Fibroblast of skin of right quadriceps (primary cell): ENCODE measurements at places on chromosomes 4 and X.

DNA sequence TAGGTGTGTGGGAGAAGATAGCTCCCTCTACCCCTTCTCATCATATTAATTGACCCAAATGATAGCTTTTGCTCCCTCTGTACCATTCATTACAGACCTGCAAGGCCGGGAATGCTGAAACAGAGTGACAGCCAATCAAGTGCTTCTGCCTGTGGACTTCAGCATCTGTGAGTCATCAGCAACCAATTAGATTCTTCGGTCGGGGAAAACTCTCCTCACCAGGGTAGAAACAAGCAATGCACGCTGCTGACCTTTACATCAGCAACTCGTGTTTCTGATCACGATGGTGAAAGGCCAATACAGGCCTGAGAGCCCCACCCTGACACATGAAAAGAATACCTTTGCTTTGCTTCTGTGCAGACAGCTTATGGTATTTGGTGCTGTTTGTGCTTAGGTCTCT is 347.2 kb upstream of the DDX53 start:
- DNase-seq, result peak; percentile 17

DNA sequence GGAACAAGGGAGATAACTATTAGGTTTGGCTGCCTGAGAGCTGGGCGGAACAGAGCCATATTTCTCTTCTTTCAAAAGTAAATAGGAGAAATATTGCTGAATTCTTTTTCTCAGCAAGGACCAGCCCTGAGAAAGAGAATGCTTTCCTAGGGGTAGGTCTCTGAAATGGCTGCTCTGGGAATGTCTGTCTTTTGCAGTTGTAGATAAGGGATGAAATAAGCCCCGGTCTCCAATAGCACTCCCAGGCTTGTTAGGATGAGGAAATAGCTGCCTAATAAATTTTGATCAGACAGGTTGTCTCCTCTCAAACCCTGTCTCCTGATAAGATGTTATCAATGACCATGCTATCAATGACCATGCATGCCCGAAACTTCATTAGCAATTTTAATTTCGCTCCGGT is 207.8 kb upstream of the KIT start:
- DNase-seq, result no peak

- DNase-seq, result no peak
Measured at GRCh38 chrX:38919202-38919601, 117.9 kb downstream of the MID1IP1 start.

GRCh38 chr4:128787509-128788311 is 21.8 kb upstream of the JADE1 start:
- peak; percentile 39 for DNase-seq

DNA sequence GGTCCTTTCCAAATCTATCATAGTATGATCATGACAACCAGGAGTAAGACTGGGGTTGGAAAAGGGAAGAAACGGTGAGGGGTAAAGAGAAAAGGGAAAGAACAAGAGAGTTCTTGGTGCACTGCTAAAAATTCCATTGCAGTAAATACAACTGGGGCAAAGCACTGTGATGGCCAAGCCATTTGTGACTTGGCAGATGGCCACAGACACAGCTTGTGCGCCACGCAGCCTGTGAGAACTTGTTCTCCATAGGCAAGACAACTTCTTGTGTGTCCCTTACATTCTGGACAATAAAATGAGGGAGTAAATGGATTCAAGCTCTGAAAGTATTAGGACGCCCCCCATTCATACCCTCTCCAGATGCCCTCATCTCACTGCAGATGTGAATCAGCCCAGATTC is 10.9 kb downstream of the MFAP3L start:
- no peak for DNase-seq

- no peak for DNase-seq
Measured at GRCh38 chrX:18674417-18674787, 2.5 kb upstream of the RS1 start.

DNA sequence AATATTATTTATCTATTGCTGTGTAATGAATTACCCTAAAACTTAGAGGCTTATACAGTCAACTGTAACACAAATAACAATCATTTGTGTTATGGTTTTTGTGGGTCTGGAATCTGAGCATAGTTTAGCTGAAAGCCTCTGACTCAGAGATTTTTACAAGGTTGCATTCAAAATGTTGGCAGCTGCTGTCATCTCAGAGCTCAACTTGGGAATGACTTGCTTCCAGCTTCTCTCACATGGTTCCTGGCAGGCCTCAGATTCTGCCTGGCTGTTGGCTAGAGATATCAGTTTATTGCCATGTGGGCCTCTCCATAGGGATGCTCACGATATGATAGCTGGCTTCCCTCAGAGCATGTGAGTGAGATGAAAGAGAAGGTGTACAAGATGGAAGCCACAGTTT is 70.2 kb upstream of the BRWD3 start:
- no peak for DNase-seq

DNA sequence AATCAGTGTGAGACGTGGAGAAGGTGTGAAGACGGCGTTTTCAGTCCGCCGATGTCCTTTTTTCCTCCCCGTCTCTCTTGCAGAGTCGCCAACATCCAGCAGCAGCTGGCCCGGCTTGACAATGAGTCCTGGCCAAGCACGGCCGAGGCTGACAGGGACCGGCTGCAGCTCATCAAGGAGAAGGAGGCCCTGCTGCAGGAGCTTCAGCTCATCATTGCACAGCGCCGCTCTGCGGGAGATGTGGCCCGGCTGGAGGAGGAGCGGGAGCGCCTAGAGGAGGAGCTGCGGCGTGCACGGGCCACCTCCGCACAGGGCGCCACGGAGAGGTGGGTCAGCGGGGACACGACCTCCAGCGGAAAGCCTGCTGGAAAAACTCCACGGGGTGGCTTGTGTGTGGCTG is 47.1 kb upstream of the CLCN4 start:
- DNase-seq, result no peak

- DNase-seq, result no peak
Measured at GRCh38 chr4:37338972-37339371, 94.4 kb downstream of the NWD2 start.

DNA sequence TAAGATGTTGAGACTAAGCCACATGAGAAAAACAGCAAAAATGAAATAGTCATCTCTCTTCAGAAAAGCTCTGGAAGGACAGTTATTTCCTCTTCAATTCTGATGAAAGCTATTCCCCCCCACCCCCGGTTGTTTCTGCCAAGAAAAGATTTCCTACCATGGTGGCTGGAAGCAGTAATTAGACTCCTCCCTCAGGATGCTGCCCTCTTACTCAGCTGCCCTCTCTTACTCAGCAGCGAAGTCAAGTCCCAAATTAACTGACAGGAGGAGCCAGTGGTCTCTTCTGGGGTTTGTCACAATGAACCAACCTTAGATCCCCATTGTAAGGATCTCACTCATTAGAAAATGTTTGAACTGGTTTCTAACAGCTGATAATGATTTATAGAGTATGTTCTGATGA is 38.0 kb downstream of the GPM6B start:
- DNase-seq, result peak; percentile 33

- peak; percentile 54 for DNase-seq
Measured at GRCh38 chrX:39729981-39730661, 367.6 kb downstream of the BCOR start.

DNA sequence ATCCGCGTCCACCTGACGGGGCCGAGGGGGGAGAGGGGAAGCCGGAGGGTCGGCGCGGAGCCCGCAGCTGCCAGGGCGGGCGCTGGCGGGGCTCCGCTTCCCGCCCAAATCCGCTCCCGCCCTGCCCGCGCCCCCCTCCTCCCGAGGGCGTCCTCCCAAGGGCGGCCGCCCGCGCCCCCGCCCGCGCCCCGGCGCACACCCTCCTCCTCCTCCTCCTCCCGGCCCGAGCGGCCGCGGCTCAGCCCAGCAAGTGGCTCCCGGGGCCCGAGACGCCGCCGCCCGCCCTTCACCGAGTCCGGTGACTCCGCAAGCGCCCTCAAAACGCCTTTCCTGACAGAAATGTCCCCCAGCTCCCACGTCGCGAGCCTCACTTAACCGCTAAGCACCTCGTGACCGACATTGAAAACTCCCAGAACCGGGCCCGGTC is 487 bp downstream of the HMGB2 start:
- peak; percentile 44 for DNase-seq

GRCh38 chrX:14029425-14030173 is at the start of gene GEMIN8:
GEMIN8 (minus strand) TSS chrX:14029892; CDS start chrX:14021478, 8,414 bp downstream.
- DNase-seq, result peak; percentile 90

DNA sequence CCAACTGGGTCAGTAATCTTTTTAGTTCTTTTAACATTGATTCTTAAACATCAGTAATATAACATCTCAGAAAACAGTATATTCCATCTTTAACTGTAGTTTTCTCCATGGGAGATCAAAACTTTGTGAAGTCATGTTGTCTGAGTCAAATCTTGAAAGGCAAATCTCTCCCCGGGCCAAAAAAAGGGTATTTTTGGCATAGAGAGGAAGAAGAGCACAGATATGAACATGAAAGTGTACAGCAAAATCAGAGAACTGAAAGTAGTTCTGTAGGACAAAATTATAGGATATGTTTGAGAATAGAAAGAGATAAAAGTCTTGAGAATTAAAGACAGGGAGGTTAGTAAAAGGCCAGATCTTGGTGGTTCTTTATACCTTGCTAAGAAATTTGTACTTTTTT is 176.4 kb upstream of the GYPA start:
- no peak for DNase-seq

GRCh38 chr4:20544645-20545044 is 155.6 kb upstream of the PACRGL start:
- peak; percentile 64 for DNase-seq

DNA sequence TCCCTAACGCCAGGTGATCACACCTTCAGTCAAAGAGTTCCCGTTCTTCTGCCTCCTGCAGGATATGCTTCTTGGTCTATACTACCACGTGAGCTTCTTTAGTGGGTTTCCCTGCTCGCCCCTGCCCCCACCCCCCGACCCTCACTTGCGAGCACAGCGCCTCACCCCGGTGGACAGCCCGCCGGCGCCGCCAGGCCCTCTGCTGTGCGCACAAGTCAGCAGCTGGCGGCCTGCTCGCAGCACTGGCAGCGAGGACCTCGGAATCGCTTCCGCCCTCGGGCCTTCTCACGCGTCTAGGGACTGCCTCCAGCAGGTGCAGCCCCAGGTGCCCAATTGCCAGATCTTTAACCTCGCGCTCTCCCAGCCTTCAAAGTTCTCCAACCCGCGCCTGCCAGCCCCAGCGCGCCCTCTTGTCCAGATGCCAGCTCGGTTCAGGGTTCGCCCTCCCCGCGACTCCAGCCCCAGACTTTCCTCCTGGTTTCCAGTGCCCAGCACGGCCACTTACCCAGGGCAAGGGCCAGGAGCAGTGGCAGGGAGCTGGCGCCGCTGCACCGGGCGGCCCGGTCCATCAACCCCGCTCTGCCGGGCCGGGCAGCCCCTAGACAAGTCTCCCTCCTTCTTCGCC is 454 bp downstream of the BTC start:
- no peak for DNase-seq

DNA sequence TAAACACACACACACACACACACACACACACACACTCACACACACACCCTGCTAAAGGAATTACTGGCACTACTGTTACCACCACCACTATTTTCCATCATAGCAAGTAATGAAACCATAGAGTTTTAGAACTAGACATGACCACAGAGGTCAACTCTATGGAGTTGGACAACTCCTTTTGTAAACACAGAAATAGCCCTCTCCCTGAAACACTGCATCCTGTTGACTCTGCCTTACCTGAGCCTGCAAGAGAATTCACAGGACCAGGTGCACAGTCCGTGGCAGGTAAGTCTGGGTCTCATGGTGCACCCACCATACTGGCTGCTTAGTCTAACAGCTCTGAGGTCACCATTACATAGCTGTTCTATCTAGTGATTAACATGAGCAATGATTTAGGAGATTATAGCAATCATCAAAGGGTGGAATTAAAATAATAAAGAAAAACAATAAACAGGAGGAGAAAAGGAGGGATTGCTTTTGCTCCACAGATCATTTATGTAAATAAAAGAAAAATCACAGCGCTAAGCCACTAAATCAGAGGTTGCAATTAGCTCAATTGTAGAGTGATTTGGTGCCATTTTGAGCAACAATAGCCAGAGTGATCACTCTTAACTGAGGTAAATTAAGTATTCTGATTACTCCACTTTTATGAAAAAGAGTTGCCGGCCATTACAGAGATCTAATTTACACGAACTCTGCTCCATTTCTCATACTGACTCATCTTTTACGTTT is 340.0 kb upstream of the RASGEF1B start:
- DNase-seq, result no peak

DNA sequence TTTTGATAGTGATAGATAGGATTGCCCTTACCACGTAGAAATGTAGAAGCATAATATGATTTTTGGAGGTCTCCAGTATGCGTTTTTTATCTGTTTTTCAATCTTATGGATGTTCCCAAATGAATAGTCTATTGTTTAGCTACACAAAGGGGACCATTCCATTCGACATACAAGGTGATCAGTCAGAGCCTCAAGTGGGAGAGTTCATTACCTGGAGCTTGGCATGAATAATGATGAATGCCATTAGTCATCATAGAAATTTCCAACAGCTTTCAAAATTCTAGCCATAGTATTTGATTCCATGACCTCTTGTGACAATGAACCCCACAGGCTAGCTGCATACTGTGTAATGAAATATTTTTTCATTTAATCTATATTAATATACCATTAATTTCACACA is 123.6 kb downstream of the PDHA2 start:
- no peak for DNase-seq

GRCh38 chr4:120829113-120829831 is 93.3 kb downstream of the PRDM5 start:
- DNase-seq, result peak; percentile 33

DNA sequence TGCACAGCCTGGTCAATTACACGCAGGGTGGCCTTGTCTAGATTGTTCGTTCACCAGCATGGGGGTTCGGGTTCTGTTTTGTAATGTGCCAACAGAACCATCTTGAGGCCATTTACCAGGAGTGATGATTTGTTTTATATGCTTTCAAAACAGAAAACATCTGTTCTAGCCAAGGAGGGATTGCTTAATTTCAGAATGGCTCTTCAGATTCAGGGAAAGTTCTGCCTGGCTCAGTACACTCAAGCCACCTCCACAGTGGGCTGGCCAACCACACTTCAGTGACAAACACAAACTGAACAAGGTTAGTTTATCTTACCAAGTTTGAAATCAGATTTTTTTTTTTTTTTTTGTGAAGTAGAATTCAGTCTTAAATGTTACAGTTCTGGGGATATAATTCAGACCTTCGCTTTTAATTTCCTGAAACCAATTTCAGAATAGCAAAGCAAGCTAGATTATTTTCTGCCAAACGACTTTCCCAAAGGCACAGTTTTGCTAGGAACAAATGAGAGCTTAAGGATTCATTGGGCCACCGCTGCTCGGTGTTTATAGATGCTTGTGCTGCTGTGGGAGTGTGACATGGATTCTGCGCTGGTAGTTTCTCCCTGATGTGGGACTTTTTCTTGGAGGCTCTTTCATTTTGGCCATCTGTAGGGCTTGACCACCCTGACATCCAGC is 23.4 kb downstream of the SMS start:
- DNase-seq, result peak; percentile 61

DNA sequence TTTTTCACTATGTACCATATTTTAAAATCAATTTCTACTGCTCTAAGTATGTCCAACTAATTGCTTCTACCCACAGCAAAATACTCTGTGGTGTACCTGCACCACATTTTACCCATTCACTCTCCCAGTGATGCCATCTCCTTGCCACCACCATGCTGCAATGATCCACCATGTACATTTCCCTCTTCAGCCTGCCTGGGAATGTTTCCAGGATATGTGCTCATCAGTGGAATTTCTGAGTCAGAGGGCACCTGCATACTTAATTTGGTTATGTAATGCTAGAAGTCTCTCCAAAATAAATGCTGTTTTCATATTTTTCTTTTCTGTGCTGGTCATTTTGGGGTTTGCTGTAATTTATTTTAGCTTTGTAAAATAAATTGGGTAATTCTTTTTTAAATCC is 33.2 kb upstream of the OCIAD2 start:
- peak; percentile 68 for DNase-seq

- no peak for DNase-seq
Measured at GRCh38 chrX:50700921-50701320, 113.1 kb downstream of the SHROOM4 start.

- no peak for DNase-seq
Measured at GRCh38 chr4:128916832-128917231, 107.3 kb downstream of the JADE1 start.
